ENCODE measurements at places on chromosomes 13 and 19. TPM values are rescaled to one million over a fixed set of nuclear protein-coding genes. Genes with fewer than 3 reads are reported as not detected.
A peak's percentile ranks its signal among the peaks of the same experiment; 100 is the strongest.

DNA sequence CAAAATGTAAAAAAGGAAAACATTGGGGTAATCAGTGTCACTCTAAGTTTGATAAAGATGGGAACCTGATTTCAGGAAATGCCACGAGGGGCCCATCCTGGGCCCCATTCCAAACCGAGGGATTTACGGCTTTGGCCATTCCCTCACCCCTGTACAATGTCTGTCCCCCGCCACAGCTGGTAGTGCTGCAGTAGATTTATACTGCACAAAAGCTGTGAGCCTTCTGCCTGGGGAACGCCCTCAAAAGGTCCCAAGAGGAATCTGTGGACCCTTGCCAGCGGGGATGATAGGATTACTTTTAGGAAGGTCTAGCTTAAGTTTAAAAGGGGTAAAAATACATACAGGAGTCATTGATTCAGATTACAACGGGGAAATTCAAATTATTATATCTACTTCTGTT, 173.4 kb upstream of the SGCG start:
- H3K36me3 ChIP-seq = no peaks in the 10 kb centered on the region
- no peak for DNase-seq
- H3K27ac ChIP-seq = no peak overlapping the region
- H3K4me3 ChIP-seq = no peak overlapping the region

Gene HNRNPM
- total RNA-seq = 336 TPM

Gene CIC
- 69.3 TPM for total RNA-seq

- DNase-seq = no peak
- no peak overlapping the region for H3K4me3 ChIP-seq
- H3K4me1 ChIP-seq = peaks cover 67% of the 10 kb centered on the region
- no peaks in the 10 kb centered on the region for H3K27me3 ChIP-seq
- H3K36me3 ChIP-seq = peaks cover 76% of the 10 kb centered on the region
These were observed 66.2 kb upstream of the GPR183 start for GRCh38 chr13:99373436-99373835.

DNA sequence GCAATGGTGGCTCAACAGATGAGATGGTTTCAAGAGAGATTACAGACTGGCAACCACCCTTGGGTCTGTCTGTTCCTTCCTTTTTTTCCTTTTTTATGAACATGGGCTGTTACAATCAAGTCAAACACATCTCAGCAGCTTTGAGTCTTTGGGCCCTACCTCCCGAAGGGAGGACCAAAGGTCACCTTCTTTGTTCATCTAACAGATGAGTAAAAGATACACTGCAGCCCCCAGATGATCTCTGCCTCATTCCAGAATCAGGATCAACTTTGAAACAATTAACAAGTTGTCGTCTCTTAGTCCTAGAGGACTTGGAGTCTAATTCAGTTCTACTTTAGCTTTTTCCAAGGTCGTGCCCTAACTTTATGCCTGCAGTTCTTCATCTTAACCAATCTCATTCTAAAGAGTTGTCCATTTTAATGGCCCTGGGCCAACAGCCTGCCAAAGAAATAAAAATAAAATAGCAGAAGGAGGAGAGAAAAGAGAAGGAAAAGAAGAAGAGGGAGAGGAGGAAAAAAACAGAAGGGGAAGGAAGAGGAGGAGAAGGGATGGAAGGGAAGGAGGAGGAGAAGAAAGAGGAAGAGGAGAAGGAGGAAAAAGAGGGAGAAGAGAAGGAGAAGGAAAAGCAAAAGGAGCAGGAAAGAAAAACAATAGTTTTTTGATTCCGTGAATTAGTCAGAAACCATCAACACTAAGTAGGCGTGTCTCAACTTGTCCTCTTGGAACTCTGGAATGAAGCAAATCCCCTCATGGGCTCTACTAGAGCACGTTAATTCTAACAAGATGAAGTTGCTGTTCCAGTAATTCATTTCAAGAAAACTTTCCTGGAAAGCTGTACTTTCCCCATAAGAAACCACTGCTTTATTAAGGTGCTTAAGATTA, 281.2 kb downstream of the FOXO1 start:
- H3K4me1 ChIP-seq = peaks cover 32% of the 10 kb centered on the region
- H3K36me3 ChIP-seq = peaks cover 8% of the 10 kb centered on the region
- H3K27me3 ChIP-seq = no peaks in the 10 kb centered on the region
- H3K27ac ChIP-seq = peak overlapping the region; percentile 11
- no peak overlapping the region for H3K4me3 ChIP-seq

GRCh38 chr19:18321734-18322102, 1.2 kb downstream of the LSM4 start:
- H3K27ac ChIP-seq = peak overlapping the region; percentile 97
- H3K27me3 ChIP-seq = no peaks in the 10 kb centered on the region
- DNase-seq = no peak
- H3K4me3 ChIP-seq = peak overlapping the region; percentile 94
- peaks cover 50% of the 10 kb centered on the region for H3K36me3 ChIP-seq

DNA sequence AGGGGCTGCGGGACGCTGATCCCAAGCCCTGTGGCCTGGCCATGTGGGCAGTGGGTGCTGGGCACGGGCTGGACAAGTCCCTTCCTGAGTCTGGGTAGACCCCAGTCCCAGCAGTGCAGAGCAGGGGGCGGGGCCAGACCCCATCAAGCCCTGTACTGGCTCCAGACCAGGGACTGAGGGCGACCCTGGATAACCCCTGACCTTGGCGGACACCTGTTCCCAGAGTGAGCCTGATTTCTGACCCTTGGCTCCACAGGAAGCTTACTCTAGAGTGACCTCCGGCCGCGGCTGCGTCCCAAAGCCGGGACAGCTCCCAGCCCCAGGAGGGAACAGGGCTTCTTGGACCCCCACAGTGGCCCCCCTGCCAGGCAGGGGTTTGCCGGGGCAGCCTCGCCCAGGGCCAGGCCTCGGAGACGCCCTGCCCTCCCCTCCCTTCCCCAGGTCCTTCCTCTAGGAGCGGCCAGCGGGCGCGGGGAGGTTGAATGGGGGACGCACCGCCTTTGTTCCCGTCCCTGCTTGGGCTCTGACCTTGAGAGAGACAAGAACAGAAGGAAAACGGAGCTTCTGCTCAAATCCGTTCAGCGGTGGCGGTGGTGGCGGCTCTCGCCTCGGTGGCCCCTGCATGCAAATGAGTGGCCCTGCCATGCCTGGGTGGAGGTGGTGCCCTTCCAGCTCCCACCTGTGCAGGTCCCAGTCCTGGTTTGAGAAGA, 2.3 kb upstream of the EFNA2 start:
- peaks cover 22% of the 10 kb centered on the region for H3K27me3 ChIP-seq
- no peak for DNase-seq
- H3K4me3 ChIP-seq = no peak overlapping the region
- peaks cover 6% of the 10 kb centered on the region for H3K4me1 ChIP-seq
- H3K27ac ChIP-seq = no peak overlapping the region
- H3K36me3 ChIP-seq = peaks cover 19% of the 10 kb centered on the region

Gene PET100
- 95.7 TPM for total RNA-seq

Gene SIX5
- total RNA-seq = 5.7 TPM

DNA sequence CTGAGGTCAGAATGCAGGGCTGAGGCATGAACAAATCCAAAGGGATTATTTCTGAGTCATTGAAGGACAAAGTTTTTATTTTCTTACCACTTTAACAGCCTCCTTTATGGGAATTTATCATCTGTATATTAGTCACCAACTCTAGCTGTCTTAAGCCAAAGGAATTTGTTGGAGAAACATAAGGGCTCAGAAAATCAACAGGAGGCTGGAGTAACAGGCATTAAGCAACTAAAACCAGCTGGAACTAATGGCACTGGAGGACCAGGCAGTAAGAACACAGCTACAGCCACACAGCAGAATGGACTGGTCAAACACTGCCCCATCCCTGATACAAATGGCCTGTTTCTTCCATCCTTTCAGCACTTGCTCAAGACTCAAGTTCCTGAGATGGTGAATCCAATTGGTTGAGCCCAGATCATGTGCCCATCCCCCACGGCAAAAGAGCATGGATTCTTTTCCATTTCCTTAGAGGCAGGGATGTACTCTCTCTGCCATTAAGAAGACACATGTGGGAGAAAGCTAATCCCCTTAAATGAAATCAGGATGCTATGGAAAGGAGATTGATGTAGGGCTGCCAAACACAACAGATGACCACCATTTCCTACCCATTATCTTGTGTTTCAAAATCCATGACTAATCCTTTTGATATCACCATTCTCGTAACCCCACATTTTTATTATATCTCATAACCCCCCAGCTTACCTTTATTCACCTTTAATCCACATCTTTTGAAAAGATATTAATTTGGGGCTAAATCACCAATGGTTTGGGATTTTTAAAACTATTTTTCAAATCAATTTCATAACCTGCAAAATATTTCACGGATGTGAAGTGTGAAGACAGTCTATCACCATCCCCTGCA, 157.0 kb upstream of the FNDC3A start:
- H3K36me3 ChIP-seq = no peaks in the 10 kb centered on the region
- H3K27ac ChIP-seq = no peak overlapping the region
- peaks cover 2% of the 10 kb centered on the region for H3K27me3 ChIP-seq
- no peak for DNase-seq
- H3K4me3 ChIP-seq = no peak overlapping the region
- H3K4me1 ChIP-seq = peaks cover 10% of the 10 kb centered on the region

GRCh38 chr19:18990128-18990708, 43.1 kb downstream of the SUGP2 start:
- peaks cover 14% of the 10 kb centered on the region for H3K27me3 ChIP-seq
- no peak overlapping the region for H3K4me3 ChIP-seq
- H3K4me1 ChIP-seq = no peaks in the 10 kb centered on the region

- H3K36me3 ChIP-seq = no peaks in the 10 kb centered on the region
- H3K27ac ChIP-seq = no peak overlapping the region
- DNase-seq = no peak
- H3K4me1 ChIP-seq = peaks cover 19% of the 10 kb centered on the region
- H3K4me3 ChIP-seq = no peak overlapping the region
These were observed 531.7 kb downstream of the MYO16 start for GRCh38 chr13:109160887-109161669.
